Stimulated activated CD8-positive, alpha-beta memory T cell treated with anti-CD3 and anti-CD28 coated beads, Interleukin-4, amount 100 ng/mL, for 24 hours (primary cell): ENCODE measurements at places on chromosomes 2 and 18.

- no peak for DNase-seq
Observed at GRCh38 chr2:129716781-129717559, 262.5 kb upstream of the RAB6C start.

DNA sequence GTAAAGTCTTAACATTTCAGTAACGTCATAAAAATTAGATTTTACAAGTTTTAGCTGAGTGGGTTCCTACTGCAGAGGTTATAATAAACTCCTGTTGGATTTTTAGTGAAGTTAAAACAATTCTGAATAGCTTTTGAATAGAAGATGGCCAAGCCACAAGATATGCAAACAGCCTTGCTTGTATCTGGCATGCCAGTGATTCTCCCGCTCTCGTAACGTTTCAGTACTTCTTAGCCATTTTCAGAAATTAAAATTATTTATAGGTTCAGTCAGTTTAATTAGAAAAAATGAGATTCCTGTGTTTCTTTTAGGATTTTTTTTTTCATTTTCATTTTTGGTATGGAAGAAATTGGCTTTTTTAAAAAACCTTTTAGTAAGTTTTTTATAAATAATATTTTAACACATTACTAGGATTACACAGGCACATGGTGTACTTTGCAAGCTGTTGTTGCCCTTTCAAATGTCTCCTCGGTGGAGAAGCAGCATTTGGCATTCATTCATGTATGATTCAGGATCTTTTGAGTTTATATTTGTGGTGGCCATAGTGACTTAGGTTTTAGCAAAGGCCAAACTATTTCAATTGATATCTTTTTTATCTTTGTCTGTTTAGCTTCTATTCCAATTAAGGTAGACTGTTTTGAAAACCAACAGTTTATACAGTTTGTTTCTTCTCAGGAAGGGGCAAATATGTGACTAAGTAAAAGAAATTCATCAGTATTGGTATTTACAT lies 30.6 kb upstream of the RND3 start:
- DNase-seq: no peak

GRCh38 chr2:237164474-237165042 lies 78.9 kb downstream of the COPS8 start:
- DNase-seq: no peak

DNA sequence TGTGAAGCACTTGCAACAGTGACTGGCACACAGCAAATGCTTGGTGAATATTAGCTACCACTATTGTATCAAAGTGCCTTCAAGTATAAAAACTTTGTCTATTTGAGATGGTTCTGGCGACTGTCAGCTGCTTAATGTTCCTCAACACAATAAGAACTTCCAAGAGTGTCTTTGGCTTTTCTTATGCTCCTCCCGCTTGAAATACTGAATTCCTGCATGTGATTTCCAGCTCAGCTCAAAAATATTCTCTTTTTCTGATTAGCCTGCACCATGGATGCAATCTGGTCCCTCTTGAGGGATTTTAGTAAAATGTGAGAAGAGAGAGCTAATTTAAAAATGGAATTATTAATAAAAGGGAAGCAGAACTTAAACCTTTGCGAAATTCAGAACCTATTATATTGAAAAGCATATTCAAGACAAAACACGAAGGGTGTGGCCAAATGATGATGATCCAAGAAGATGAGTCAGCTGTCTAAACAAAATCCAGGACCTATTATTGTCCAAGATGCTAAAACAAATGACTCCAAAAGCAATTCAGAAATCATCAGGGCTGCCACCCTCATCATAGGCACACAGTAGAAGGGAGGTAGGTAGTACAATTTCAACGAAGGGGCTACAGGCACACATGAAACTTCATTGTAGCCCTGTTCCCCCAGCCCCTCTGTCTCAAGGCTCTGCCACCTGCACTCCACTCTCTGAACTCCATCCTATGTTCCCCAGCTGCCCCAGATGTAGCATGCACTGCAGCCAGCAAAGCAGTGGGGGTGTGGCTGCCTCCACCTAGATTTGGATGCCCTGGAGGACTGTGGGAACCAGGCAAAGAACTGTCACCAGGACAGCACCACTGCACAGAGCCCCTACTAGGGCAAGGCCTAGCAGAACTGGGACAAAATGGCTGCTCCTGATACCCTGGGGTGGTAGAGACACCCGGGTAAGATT lies 190.1 kb downstream of the ZNF385B start:
- DNase-seq: no peak

DNA sequence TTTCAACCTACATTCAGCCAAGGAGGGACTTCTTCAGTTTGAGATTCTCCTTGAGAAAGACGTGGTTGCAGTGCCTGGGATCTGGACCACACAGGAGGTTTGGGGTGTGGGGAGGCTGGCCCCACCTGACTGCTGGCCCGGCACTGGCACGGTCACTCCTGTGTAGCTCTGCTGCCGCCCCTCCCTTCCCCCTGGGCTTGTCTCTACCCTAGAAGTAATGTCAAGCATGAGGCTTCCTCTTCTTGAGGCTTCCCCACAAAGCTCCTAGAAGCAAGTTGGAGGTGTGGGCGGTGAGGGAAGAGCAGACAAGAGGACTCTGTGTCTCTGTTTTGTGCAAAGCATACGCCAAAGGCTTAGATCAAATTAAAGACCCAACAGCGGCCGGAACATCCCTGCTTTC lies 8.7 kb downstream of the KLHL29 start:
- no peak for DNase-seq

DNA sequence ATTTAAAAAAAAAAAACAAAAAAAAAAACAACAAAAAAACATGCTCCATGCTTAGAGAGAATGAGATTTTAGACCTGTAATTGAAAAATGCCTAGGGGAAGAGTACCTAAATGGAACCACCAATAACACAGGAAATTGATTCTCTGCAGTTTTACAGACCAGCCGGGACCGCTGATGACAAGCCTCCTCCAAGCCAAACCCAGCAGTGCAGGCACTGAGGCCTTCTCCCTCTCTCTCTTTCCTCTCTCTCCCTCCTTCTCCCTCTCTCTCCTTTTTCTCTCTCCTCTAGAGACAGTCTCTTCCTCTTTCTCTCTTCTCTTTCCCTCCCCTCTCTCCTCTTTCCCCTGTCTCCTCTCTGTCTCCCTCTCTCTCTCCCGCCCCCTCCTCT lies 228.8 kb upstream of the COPS8 start:
- DNase-seq: no peak

DNA sequence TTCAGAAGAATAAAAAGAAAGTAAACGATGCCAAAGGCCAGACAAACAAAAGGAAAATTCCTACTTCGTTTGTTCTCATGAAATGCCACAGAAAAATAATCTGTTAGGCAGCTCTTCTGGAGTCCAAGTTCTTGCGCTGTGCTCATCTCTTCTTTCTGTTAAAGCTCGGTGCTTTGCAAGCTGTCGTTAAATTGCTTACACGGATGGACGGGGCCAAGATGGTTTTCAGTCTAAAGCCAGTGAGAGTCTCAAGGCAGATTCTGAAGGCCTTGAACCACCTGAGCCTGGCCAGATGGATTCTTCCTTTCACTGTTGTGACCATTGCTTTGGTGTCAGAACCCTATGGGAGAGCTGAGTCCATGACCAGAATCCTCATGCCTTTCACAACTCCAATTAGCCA lies 97.6 kb upstream of the RMDN2 start:
- no peak for DNase-seq
